ENCODE measurements at places on chromosomes 2 and 18.
A peak's percentile ranks its signal among the peaks of the same experiment; 100 is the strongest.

- DNase-seq: no peak
These were observed 264.9 kb downstream of the MREG start for GRCh38 chr2:215748446-215748845.

DNA sequence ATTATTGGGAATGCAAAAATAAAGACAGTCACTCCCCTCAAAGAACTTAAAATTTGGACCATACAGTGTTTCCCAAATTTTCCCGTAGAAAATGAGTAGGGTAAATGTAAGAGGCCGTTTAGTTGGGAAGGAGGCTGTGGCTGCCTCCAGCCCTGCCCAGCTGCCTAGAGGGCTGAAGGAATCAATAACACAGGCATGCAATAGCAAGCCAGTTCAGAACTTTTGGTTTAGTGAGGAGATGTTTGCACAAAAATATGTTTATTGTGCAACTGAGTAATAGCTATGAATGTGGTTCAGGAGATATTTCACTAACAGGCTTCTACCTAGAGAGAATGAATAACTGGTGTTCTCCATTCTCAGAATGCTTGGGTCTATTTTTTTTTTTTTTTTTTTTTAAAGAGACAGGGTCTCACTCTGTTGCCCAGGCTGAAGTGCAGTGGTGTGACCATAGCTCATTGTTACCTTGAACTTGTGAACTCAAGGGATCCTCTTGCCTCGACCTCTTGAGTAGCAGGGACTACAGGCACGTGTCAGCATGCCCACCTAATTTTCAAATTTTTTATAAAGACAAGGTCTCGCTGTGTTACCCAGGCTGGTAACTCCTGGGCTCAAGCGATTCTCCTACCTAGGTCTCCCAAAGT, 23.6 kb downstream of the UGP2 start:
- no peak for DNase-seq

- no peak for DNase-seq
These were observed 9.6 kb downstream of the CACNB4 start for GRCh38 chr2:152089238-152089637.

- no peak for DNase-seq
These were observed 102.8 kb downstream of the ZNF385B start for GRCh38 chr2:179758636-179759035.

DNA sequence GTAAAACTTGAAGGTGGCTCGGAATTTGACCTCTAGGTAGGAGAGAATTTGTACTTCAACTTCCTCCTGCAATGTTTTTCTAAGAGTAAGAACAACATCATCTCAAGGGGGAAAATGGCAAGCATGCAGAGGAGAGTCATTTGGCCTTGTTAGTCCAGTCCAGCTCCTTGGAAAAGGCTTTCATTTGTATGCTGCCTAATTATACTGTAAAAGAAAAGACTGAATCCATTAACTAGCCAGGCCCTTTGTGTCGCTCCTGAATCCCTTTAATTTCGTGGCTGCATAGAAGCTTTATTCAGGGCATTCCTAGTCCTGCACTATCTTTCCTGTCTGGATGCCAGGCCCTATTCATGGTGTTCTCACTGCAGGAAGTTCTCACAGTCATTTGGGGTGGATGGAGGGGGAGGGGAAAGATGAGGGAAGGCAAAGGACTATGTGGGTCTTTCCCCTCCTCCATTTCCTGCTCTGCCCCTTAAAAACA, 36.0 kb downstream of the PHLPP1 start:
- DNase-seq: no peak

- DNase-seq: no peak
These were observed 54.1 kb upstream of the ODC1 start for GRCh38 chr2:10501980-10502802.

DNA sequence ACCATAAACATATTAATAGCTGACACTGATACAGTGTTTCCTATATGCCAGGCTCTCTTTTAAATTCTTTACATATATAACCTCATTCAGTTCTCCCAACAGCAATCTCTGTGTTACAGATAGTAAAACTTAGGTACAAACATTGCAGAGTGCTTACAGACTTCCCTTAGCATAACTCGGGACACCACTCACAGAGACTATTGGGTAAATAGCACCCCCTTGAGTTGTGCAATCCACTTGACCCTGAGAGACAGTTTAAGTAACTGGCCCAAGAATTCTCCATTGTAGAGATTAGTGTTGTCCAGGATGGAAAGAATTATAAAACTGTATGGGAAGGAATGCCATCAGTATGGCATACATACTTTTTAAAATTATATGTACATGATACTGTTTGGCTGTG, 110.1 kb downstream of the POLE4 start:
- no peak for DNase-seq

DNA sequence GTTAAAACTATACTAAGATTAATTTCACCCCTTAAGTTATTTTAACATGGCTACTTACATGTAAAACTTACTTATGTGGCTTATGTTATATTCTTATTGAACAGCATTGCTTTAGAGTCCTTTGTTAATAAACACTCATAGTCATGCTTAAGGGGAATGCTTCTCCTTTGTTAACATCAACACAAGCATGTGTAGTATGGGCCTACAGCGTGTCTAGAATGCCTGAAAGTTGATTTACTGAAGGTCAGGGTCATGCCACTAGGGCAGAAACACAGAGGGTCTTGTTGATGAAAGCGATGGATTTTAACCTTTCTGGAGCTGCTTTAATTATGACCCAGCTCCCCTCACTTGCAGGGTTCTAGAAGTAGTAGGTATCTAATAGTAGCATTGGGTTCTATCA, 159.8 kb upstream of the DLX2 start:
- no peak for DNase-seq

DNA sequence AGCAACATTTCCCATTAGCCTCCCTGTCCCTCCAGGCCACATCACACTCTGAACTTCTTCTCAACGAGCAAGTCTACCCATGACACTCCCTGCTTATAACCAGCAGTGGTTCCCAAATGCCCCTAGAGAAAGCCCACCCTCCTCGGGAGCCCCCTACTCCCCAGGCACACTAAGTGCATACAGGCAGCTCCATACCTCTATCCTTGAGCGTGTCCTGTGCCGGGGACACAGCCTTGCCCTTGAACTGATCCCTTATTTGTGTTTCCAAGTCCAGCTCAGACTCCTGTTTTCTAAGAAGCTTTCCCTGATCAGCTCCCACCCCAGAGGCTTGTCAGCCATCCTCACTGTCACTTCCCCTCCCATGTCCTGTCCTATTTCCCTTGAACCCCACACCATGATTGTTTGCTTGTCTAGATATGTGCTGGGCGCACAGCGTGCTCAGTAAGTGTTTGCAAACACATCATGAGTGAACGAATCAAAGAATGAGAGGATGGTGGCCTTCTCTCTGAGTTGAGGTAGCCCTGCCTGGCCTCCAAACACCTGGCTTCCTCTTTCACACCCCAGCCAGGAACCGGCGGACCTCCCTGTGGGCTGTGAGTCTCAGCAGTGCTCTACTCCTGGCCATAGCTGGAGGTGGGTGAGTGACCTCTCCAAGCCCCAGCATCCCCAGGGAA, 2.1 kb downstream of the TEX51 start:
- peak; percentile 20 for DNase-seq

DNA sequence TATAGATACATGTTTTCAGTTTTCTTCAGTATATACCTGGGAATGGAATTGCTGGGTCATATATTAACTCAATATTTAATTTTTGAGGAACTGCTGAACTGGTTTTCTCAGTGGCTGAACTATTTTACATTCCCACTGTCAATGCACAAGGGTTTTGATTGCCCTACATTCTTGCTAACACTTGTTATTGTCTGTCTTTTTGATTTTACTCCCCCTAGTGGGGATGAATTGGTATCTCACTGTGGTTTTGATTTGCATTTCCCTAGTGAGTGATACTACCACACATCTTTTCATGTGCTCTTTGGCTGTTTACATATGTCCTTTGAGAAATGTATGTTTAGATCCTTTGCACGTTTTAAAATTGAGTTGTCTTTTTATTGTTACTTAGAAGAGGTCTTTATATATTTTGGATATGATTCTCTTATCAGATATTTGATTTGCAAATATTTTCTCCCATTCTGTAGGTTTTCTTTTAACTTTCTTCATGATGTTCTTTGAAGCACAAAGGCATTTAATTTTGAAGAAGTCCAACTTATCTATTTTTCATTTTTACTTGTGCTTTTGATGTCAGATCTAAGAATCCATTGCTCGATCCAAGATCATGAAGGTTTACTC, 36.2 kb downstream of the ASB1 start:
- DNase-seq: no peak

GRCh38 chr2:235583925-235584637, 90.2 kb downstream of the AGAP1 start:
- DNase-seq: no peak

DNA sequence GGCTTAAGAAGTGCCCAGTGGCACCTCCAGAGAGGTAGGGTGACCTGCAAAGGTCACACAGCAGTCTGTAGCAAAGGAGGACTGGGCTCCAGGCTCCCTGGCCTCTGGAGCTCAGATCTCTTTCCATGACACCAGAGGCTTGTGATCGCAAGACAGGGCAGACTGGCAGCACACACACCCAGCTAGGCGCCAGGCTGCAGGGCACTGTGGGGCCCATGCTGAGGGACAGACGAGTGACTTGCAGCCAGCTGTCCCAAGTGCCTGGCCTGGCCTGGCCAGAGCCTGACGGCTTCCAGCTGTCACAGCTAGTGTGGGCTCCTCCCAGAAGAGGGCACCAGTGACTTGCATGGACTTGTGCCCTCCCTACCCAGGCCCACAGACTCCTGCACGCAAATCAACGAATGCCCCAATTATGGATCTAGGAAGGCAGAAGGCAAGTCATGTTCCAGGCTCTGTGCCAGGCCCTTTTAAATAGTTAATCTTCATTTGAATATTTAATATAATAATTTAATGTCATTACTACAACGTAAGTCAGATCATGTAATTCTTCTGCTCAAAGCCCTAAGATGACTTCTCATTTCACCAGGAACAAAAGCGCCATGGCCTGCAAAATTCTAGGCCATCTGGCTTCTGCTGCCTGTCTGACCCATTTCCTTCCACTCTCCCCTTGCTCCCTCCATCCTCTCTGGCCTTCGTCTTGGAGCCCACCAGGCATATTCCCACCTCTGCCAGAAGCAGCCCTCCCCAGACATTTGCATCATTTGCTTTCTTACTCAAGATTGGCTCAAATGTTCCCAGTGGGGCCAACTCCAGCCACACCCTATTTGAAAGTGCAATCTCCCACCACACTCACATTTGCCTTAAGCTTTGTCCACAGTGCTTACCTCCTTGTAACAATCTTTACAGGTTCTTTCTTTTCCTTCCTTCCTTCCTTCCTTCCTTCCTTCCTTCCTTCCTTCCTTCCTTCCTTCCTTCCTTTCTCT, 3.7 kb upstream of the SPEG start:
- no peak for DNase-seq

DNA sequence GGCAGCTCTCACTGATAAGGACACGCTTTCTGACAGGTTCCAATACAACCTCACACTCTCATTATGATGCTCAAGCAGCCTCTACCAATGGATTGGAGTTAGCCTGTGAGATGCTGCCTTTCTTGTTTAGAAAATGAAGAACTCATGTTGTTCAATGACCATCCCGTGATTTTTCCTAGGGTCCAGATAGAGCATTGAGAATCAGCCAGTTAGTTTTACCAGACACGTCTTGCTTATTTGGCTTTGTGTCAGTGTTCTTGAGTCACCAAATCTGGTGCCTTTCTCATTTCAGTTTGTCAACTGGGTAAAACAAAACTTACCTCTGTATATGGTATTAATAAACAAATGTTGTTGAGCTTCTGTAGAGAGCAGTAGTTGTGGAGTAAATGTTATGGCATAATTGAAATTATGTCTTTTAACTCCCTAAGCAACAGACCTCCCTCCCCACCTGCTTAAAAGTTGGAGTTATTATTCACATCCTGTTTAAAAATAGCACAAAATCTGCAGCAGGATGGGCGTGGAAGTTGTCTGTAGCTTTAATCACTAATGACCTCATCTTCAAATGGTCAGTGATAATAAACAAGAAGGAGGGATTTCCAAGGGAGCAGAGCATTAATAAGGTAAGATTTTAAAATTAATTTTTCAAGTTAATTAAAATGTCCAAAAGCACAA, 167.3 kb downstream of the HRH4 start:
- DNase-seq: no peak

DNA sequence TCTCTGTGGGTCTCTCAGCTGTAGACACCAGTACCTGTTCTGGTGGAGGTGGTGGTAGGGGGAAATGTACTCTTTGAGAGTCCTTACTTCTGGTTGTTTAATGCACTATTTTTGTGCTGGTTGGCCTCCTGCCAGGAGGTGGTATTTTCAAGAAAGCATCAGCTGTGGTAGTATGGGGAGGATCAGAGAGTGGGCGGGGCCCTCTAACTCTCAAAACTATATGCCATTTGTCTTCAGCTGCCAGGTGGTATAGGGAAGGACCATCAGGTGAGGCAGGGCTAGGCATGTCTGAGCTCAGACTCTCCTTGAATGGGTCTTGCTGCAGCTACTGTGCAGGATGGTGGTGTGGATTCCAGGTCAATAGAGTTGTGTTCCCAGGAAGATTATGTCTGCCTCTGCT, 1100.8 kb downstream of the CNTNAP5 start:
- no peak for DNase-seq

DNA sequence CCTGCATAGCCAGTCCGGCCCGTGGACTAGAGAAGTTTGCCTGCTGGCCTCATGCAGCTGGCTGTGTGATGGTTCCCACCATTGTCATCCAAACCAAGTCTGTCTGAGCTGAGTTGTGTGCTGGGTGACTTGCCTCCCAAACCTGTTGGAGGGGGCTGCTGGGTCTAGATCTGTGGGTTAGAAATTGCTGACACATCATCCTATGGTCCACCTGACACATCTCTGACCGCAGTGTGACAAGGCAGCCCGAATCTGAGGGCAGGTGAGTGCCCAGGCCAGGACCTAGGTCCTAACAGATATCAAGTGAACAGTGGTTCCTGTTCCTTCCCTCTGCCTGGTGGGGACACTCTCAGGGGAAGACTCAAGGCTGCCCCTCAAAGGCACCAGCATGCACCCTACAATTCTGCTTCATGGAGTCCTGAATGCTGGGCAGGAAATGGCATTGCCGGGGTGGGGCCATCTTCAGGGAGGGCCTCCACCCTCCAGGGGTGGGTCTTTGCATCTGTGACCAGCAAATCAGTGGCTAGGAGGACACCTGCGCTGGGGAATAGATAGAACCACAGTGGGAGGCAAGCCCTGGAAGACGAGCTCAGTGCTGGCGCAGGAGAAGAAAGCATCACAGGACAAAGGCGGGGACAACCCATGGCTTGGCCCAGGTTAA, 117.9 kb upstream of the ID2 start:
- DNase-seq: no peak

DNA sequence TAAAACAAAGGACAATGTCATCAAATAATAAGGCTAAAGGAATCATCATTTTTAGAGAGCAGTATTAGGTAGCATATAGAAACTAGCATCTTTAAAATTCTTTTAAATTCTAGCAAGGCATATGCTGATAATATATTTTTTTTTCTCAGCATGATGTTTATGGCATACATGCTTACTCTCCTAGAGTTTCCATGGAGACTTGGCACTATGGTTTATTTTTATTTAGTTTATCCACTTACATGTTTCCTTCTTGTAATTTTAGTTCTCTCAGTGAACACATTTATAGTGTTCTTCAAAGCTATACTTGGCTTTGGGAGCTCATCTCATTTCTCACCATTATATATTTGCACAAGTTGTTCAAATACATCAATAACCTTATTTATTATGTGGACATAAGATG, 413.8 kb upstream of the LINC00305 start:
- DNase-seq: no peak
